ENCODE measurements at places on chromosomes 4 and X.

GRCh38 chrX:68728186-68728585 lies 80.7 kb downstream of the STARD8 start:
- H3K27me3 ChIP-seq: no peaks in the 10 kb centered on the region
- H3K27ac ChIP-seq: no peak overlapping the region
- no peak overlapping the region for H3K4me3 ChIP-seq
- DNase-seq: no peak

DNA sequence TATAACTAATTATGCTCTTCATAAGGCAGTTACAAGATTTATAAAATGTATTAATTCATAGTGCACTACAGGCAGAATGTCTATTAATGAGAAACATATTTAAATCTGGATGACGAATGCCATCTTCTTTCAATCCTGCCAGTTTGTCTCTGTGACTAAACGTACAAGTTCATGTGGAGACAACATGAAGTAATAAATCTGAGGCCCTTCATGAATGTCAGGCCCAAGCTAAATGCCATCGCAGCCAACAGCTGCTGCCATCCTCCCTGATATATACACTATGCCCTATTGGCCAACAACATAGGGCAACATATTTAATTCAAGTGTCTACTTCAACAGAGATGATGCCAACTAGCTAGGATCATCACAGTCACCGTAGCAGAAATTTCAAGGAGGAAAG lies 43.7 kb downstream of the TSPAN5 start:
- no peak overlapping the region for H3K27ac ChIP-seq
- H3K36me3 ChIP-seq: no peaks in the 10 kb centered on the region
- peaks cover 22% of the 10 kb centered on the region for H3K4me1 ChIP-seq
- no peak overlapping the region for H3K4me3 ChIP-seq

DNA sequence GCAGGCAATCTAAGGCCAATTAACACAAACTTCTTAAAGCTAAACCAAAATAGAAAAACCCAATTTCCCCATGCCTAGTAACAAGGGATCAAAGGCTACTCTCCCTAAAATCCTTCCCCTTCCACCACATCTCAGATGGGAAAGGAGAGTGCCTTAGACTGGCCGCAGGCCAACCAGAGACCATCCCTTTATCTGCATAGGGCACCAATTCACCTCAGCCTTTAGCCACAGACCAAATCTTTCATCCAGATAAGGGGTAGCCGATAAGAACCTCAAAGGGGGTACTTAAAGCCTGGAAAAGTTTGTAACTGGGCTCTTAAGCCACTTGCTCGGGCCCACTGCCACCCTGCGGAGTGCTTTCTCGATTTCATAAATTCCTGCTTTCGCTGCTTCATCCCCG lies 68.3 kb downstream of the TEX13C start:
- H3K27ac ChIP-seq: no peak overlapping the region
- H3K27me3 ChIP-seq: no peaks in the 10 kb centered on the region
- no peak overlapping the region for H3K4me3 ChIP-seq
- no peaks in the 10 kb centered on the region for H3K4me1 ChIP-seq

- peaks cover 3% of the 10 kb centered on the region for H3K4me1 ChIP-seq
- H3K36me3 ChIP-seq: no peaks in the 10 kb centered on the region
- no peaks in the 10 kb centered on the region for H3K27me3 ChIP-seq
- H3K4me3 ChIP-seq: no peak overlapping the region
Observed at GRCh38 chrX:110419512-110419911, 60.9 kb downstream of the RTL9 start.

DNA sequence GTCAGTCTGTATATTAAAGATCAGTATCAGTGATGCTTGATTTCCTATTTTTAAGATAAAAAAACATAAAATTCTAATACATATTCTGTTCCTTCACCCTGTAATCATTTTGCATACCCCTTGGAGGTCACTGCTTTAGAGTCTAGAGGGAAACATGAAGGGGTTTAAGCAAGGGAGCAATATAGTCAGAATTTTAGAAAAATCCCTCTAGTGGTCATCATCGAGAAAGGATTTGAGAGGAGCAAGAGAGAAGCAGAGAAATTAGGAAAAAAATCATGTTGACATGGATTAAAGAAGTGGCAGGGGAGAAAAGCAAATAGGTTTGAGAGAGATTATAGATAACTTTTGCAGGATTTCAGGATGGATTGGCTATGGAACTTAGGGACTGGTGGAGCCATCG lies 11.1 kb downstream of the APEX2 start:
- no peaks in the 10 kb centered on the region for H3K27me3 ChIP-seq
- H3K4me1 ChIP-seq: peaks cover 28% of the 10 kb centered on the region
- H3K36me3 ChIP-seq: no peaks in the 10 kb centered on the region
- DNase-seq: no peak

GRCh38 chrX:53441531-53442321 lies 7.6 kb upstream of the HSD17B10 start:
- H3K27me3 ChIP-seq: no peaks in the 10 kb centered on the region
- H3K27ac ChIP-seq: peak overlapping the region; percentile 89
- H3K4me3 ChIP-seq: peak overlapping the region; percentile 44
- DNase-seq: peak; percentile 82
- peaks cover 16% of the 10 kb centered on the region for H3K4me1 ChIP-seq
- H3K36me3 ChIP-seq: no peaks in the 10 kb centered on the region

DNA sequence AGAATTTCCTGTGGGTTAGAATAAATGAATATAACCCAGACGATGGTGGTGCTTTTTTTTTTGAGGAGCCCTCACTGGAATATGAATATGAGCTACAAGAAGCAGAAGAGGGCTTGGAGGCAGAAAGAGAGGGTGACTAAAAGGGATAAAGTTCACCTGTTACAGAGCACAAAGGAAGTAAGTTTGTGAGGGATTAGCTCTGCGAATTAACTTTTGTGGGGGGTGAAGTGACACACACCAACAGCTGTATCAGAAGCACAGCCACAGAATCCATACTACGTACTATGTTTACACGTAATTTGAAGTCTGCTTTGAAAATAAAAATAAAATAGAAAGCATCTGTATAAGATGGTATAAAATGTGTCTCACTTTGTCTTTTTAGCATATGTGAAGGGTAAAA lies 963.6 kb upstream of the DIAPH2 start:
- H3K4me3 ChIP-seq: no peak overlapping the region
- H3K27me3 ChIP-seq: no peaks in the 10 kb centered on the region
- H3K4me1 ChIP-seq: no peaks in the 10 kb centered on the region
- DNase-seq: no peak

- no peak overlapping the region for H3K27ac ChIP-seq
- no peaks in the 10 kb centered on the region for H3K36me3 ChIP-seq
- DNase-seq: no peak
- H3K27me3 ChIP-seq: no peaks in the 10 kb centered on the region
- H3K4me1 ChIP-seq: no peaks in the 10 kb centered on the region
Observed at GRCh38 chr4:60463857-60464502, 736.1 kb upstream of the ADGRL3 start.

GRCh38 chr4:41795796-41796385 lies 47.4 kb upstream of the PHOX2B start:
- no peak overlapping the region for H3K27ac ChIP-seq
- no peaks in the 10 kb centered on the region for H3K4me1 ChIP-seq
- H3K4me3 ChIP-seq: no peak overlapping the region
- no peaks in the 10 kb centered on the region for H3K36me3 ChIP-seq
- H3K27me3 ChIP-seq: peaks cover 33% of the 10 kb centered on the region

GRCh38 chr4:153611679-153612078 lies 72.4 kb upstream of the TLR2 start:
- H3K27ac ChIP-seq: no peak overlapping the region
- no peak for DNase-seq
- peaks cover 31% of the 10 kb centered on the region for H3K36me3 ChIP-seq
- H3K27me3 ChIP-seq: no peaks in the 10 kb centered on the region
- H3K4me1 ChIP-seq: no peaks in the 10 kb centered on the region

GRCh38 chr4:147994491-147995385 lies 262.9 kb downstream of the ARHGAP10 start:
- peaks cover 4% of the 10 kb centered on the region for H3K36me3 ChIP-seq
- peaks cover 5% of the 10 kb centered on the region for H3K4me1 ChIP-seq
- no peaks in the 10 kb centered on the region for H3K27me3 ChIP-seq
- no peak overlapping the region for H3K27ac ChIP-seq
- DNase-seq: no peak
- H3K4me3 ChIP-seq: no peak overlapping the region

GRCh38 chr4:185183622-185184281 lies 20.0 kb downstream of the CFAP97 start:
- DNase-seq: peak; percentile 81
- H3K4me1 ChIP-seq: no peaks in the 10 kb centered on the region
- H3K4me3 ChIP-seq: no peak overlapping the region
- no peak overlapping the region for H3K27ac ChIP-seq
- no peaks in the 10 kb centered on the region for H3K27me3 ChIP-seq

DNA sequence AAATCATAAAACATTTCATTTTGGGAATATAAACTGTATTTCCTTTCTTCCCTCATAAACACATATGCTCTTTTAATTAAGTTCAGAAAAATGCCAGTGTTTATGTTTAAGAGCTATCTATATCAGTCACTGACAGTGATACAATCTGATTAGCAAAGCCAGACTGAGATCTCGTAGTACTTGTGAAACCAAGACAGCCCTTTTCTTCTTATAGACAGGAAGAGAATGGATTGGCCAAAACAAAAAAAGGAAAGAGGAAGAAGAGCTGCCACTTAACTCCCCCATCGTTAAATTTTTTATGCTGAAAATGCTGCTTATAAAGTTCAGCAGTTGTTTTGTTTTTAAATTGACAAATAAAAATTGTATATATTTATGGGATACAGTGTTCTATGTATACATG lies 87.4 kb downstream of the PLAC1 start:
- DNase-seq: no peak
- no peaks in the 10 kb centered on the region for H3K36me3 ChIP-seq
- no peak overlapping the region for H3K27ac ChIP-seq
- H3K27me3 ChIP-seq: no peaks in the 10 kb centered on the region
- H3K4me1 ChIP-seq: no peaks in the 10 kb centered on the region

DNA sequence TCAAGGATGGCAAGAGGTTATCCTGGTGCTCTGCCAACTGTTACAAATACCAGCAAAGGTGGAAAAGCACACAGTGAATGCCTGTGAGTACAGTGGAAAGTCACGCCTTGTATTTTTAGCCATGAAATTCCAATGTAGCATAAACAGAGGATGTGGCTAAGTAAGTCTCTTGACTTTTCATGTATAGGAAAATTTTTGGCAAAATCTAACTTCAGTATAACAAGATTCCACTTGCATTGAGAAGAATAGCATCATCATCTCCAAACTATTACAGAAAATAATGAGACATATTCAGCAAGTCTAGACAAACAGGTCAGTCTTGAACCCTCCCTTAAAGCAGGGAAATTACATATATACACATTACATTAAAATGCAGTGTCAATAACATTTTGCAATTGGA lies 7.9 kb downstream of the SLC10A6 start:
- no peaks in the 10 kb centered on the region for H3K36me3 ChIP-seq
- H3K27ac ChIP-seq: peak overlapping the region; percentile 76
- H3K27me3 ChIP-seq: no peaks in the 10 kb centered on the region

DNA sequence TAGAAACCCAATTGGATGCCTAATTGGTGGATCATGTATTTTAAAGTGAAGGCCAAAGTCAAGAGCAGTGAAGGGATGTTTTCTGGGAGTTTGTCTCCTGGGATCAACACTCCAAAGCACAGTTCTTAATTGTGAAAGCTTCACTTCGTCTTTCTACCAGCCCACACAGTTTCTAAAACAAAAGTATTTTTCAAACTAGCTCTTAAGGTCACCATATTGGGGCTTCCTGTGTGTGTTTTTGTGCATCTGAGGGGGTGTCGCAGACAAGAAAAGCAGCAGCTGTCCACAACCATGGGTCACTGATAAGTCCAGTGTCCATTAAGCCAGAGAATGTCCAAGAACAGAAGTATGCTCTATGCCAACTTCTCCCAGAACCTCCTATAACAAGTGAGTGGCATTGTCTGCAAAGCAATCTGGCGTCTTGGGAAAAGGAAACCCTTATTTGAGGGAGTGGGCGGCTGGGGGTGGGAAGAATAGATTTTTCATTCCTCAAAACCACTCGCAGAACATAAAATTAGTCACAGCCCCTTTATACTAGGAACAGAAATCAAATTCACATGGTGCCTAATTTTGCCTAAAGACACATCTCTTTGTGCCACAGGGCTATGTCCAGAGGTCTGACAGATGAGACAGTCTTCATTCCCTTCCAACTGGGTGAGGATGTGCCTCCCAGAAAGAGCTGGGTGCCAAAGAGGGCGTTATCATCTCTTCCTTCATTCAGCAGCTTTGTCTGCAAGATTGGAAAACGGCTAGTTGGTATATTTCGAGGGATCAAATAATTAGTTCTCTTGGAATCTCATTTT lies 610.4 kb downstream of the BCOR start:
- H3K27ac ChIP-seq: no peak overlapping the region
- H3K36me3 ChIP-seq: no peaks in the 10 kb centered on the region
- H3K4me3 ChIP-seq: no peak overlapping the region
- DNase-seq: no peak

GRCh38 chr4:128249787-128250668 lies 37.6 kb downstream of the PGRMC2 start:
- no peak for DNase-seq
- no peaks in the 10 kb centered on the region for H3K27me3 ChIP-seq
- H3K36me3 ChIP-seq: no peaks in the 10 kb centered on the region
- no peak overlapping the region for H3K4me3 ChIP-seq
- no peak overlapping the region for H3K27ac ChIP-seq

DNA sequence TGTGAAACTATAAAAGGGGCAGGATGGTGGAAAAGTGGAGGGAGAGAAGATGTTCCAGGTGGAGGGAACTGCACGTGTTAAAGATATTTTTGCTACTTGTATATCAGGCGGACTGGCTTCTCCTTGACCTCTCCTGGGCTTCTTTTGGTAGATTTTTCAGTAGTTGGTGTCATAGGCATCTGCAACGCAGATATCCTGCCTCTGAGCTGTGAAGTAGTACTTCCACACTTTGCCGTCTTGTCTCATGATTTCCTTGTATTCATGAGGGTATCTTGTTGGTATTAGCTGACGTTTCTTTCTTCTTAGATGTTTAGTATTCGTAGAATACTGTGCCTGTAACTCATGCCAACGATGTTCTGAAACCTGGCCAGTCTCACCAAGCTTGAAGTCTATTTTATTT lies 81.0 kb downstream of the WWC2 start:
- H3K27ac ChIP-seq: no peak overlapping the region
- no peaks in the 10 kb centered on the region for H3K27me3 ChIP-seq
- no peaks in the 10 kb centered on the region for H3K4me1 ChIP-seq
- H3K4me3 ChIP-seq: no peak overlapping the region
- no peak for DNase-seq

- H3K27ac ChIP-seq: no peak overlapping the region
- H3K4me3 ChIP-seq: no peak overlapping the region
- no peak for DNase-seq
- no peaks in the 10 kb centered on the region for H3K36me3 ChIP-seq
Observed at GRCh38 chrX:3504916-3505315, 158.5 kb upstream of the MXRA5 start.

- no peaks in the 10 kb centered on the region for H3K27me3 ChIP-seq
- no peak overlapping the region for H3K27ac ChIP-seq
- H3K36me3 ChIP-seq: no peaks in the 10 kb centered on the region
- no peak for DNase-seq
- no peaks in the 10 kb centered on the region for H3K4me1 ChIP-seq
Observed at GRCh38 chrX:149456476-149457245, 48.4 kb downstream of the IDS start.

GRCh38 chr4:1991596-1992434 lies 17.0 kb downstream of the NELFA start:
- DNase-seq: no peak
- peaks cover 11% of the 10 kb centered on the region for H3K4me1 ChIP-seq
- no peaks in the 10 kb centered on the region for H3K27me3 ChIP-seq
- H3K36me3 ChIP-seq: peaks cover 44% of the 10 kb centered on the region
- H3K27ac ChIP-seq: no peak overlapping the region
